BJ (cell line): ENCODE measurements at places on chromosomes 7 and 10.

- DNase-seq = no peak
Measured at GRCh38 chr10:18279173-18279572, 138.9 kb downstream of the CACNB2 start.

DNA sequence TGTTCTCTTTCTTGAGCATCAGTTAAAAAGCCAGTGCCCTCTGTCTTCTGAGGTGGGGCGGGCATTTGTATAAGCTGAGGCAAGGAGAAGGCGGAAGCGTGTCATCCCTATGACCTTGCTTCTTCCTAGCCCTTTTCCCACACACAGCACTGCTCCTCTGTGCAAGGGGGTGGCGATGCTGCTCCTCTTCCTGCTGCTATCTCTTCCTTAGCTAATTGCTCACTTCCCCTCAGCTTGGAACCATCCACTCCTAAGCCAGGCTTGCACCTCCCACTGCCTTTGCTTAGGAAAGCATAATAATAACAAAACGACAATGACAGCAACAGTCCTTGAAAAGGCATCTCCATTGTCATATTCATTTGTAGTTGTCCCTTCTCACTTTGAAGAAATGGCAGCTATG is 366.9 kb downstream of the PHTF2 start:
- no peak for DNase-seq

DNA sequence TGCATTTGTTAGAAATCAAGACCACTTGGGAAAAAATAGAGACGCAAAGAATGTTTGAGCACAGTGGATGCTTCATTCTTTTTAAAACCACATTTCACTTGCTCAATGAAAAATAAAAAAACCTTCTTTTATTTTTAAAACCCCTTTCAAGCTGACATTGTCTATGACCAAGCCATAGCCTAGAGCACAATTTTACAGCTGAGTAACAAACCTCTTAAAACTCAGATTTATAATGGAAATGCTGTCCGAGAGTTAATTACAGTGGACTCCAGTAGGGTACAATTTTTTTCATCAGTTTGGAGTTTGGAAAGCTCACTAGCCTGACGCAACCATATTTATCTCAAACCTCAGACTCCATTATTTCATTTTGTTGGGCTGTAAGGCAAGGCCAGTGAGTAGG is 116.3 kb downstream of the RNLS start:
- peak; percentile 67 for DNase-seq

- DNase-seq = peak; percentile 4
Measured at GRCh38 chr10:86857128-86857721, 100.2 kb downstream of the MMRN2 start.

GRCh38 chr10:116417821-116418220 is 9.8 kb upstream of the PNLIPRP3 start:
- no peak for DNase-seq

DNA sequence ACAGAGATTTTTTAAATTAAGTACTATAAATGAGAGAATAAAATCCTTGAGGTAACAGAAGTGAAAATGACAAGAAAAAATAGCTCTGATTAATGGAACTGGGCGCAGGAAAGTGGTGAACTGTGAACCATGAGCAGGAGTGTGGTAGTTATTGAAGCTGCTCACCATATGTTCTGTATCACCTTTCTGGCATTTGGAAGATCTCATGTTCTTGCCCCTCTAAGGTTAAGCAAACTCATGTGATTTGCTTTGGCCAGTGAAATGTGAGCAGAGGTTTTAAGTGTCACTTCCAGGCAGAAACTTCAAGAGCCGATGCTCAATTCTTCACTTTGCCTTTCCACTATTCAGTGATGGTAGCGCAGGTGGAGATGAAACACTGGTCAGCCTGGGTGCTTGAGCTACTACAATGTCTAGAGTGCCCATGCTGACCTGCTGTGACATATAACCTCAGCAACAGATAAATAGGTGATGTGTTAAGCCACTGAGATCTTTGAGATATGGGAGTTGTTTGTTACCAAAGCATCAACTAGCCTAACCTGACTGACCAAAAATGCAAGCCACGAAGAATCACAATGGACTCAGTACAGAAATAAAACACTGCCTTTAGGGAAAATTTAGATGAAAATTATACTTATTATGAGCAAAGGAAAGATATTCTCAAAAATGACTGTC is 18.4 kb downstream of the MTPAP start:
- no peak for DNase-seq

DNA sequence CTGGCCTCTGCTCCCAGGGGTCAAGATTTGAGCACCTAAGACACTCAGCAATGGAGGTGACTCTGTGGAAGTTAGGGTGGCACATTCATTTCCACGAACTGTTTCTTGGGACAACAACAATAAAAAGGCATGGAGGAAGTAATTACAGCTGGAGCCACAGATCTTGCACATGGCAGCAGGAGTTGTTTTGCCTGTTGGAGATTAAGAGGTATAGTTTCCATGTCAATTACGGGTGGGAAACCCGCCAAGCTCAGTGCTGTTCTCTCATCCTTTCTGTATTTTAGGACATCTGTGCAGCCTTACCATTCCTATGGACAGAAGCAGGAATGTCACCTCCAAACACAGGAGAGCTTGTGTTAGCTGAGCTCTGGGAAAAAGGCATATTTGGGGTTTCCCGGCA is 201.2 kb downstream of the SNX10 start:
- no peak for DNase-seq

DNA sequence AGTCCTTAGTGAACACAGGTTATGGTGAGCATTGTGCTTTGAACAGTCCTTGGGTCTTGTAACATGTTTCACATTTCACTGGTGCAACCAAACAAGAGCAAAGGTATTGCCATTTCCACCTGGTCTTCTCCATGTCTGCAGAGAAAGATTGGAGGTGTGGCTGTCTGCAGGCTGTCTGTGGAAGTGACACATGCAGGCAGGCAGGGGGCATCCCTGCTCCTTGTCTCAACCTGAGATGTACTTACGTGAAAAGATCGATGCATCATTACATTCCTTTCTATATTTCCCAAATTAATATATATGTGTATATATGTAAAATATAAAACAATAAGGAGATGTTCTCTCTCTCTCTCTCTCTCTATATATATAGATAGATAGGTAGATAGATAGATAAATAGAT is 54.3 kb downstream of the LRRC18 start:
- DNase-seq = no peak

DNA sequence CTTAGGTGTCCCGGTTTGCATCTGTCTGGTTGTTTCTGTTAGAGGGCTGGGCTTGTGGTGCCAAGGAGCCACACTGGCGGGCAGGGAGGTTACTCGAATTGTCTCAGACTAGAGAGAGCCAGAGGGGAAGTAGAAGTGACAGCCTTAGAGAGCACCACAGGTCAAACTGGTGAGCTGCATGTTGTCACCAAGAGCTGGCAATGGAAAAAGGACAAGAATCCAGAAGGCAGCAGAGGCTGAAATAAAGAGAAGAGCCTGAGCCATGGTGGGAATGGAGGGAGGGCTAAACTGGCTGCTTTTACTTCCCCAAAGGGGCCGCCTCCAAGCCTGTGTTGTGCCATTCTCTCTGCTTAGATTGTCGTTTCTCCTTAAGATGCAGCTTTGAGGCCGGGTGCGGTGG is 31.1 kb upstream of the RHBDD2 start:
- no peak for DNase-seq
